ENCODE measurements at places on chromosomes 1 and 21. TPM values are rescaled to one million over a fixed set of nuclear protein-coding genes. Genes with fewer than 3 reads are reported as not detected.

DNA sequence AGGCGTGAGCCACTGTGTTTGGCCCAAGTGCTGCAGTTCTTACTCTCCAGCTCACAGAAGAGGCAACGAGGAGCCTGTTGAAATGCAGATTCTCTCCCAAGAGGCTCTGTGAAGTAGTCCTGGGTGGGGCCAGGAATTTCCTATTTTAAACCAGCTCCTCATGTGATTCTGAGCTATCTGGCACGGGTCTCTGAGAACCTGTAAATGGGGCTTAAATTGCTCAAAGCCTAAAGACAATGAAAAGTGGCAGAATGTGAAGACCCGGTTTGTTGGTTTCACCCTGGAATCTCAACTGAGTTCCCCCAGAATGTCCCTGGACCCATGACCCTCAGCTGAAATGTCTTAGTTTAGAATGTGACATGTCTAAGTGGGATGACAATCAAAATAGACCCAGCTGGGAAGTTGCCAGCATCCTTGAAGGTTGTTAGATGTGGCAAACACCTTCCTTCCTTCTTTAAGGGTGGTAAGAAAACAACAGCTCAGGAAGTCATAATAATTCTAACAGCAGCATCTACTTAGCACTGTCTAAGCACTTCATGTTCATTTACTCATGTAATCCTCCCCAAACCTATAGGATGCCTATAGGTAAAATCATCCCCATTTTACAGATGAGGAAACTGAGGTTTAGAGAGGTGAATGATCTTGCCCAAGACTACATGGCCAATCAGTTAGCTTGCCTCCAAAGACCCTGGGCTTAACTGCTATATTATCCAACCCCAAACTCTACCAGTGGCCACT lies 20.9 kb upstream of the ATP5PO start:
- DNase-seq = no peak

DNA sequence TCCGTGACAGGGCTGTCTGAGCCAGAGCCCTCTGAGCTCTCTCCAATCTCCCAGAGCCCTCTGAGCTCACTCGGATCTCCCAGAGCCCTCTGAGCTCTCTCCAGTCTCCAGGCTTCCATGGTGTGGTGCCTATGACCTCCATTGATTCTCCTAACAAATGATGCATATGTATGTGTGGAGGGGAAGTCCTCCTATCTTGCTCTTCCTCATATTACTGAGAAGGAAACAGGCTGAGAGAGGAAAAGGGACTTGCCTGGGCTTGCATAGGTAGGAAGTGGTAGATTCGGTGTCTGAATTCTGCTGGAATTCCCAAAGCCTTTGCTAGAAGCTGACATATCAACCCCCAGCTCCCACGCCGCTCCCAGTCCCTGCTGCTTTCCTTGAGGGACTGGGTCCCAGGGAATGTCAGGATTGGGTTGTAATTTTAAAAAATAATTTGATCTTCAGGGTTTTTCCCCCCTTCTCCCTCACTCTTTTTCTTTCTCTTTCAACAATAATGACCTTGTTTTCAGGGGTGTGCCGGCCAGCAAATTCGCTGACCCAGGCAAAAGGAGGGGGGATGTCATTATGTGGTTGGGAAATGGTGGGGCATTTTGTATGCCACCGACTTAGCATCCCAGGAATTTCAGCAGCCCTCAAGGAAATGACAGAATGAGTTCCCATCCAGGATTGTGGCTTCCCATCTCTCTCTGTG lies 42.3 kb upstream of the RUNX3 start:
- DNase-seq = no peak

GRCh38 chr1:44568128-44568900 lies 106.0 kb downstream of the TMEM53 start:
- no peak for DNase-seq

GRCh38 chr1:53320646-53321045 lies 7.2 kb downstream of the LRP8 start:
- no peak for DNase-seq

- no peak for DNase-seq
Measured at GRCh38 chr1:24878045-24878444, 52.0 kb downstream of the RUNX3 start.

- DNase-seq = peak; percentile 31
Measured at GRCh38 chr21:36499578-36500471, 19.9 kb upstream of the CLDN14 start.

DNA sequence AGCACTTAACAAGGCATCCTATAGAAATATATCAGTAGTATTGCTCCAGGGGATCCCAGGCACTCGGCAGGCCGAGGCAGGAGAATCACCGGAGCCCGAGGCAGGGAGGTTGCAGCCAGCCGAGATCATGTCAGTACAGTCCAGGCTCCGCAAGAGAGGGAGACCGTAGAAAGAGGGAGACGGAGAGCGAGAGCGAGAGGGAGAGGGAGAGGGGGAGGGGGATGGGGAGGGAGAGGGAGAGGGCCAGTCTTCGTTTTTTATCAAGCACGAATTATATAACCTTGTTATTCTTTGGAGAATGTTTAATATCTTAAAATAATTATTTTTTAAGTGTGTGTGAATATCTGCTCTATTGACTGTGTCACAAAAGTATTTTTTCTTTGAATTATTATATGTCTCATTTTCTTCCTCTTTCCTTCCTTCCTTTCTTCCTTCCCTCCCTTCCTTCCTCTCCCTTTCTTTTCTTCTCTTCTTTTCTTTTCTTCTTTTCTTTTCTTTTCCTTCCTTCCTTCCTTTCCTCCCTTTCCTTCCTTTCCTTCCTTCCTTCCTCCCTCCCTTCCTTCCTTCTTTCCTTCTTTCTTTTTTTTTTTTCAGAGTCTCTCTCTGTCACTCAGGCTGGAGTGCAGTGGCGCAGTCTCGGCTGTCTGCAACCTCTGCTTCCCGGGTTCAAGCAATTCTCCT lies 233.7 kb downstream of the SRGAP2C start:
- DNase-seq = no peak

GRCh38 chr21:44455524-44456213 lies 359 bp downstream of the LRRC3 start:
- peak; percentile 61 for DNase-seq

GRCh38 chr1:177631770-177632169 lies 338.1 kb downstream of the SEC16B start:
- no peak for DNase-seq

DNA sequence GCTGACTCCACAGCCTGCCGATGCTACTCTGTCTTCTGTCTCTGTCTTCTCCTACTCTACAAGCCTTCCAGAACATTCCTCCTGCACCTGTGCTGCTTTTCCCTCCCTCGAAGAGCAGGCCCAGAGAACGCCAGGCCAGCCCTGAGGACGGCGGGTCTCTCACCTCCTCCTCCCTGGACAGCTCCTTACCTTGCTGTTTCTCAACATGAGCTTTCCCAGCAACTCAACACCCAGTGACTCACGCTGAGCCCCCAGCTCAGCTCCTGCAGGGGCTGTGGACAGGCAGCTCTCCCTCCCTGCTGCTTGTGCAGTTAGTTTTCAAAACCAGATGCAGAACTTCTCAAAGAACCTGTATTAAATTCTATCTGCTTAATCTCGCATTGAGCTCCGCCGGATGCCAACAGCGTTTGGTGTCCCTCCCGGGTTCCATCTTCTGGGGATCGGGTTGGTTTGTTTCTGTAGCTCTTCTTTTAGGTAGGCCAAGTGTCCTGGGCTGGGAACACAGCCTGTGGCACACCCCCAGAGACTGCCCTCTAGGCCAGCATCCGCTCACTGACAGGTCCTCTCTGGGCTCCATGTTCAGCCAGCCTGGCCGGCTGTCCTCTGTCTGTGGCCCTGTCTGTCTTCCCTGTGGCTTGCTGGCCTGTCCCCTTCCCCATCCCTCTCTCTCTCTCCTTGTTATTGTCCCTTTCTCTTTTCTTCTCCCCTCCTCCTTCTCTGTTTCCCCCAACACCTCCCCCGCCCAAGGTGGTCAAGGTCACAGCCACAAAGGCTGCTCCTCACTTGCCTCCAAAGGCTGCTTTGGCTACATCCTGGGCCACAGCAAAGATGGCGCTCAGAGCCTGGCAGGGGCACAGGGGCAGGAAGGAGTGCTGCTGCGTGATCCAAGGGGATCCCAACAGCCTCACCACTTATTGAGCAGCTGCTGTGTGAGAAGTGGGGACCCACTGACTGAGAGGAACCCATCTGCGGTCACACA lies 391.0 kb downstream of the MATN1 start:
- no peak for DNase-seq

GRCh38 chr1:107251839-107252238 lies 111.0 kb downstream of the NTNG1 start:
- DNase-seq = no peak

DNA sequence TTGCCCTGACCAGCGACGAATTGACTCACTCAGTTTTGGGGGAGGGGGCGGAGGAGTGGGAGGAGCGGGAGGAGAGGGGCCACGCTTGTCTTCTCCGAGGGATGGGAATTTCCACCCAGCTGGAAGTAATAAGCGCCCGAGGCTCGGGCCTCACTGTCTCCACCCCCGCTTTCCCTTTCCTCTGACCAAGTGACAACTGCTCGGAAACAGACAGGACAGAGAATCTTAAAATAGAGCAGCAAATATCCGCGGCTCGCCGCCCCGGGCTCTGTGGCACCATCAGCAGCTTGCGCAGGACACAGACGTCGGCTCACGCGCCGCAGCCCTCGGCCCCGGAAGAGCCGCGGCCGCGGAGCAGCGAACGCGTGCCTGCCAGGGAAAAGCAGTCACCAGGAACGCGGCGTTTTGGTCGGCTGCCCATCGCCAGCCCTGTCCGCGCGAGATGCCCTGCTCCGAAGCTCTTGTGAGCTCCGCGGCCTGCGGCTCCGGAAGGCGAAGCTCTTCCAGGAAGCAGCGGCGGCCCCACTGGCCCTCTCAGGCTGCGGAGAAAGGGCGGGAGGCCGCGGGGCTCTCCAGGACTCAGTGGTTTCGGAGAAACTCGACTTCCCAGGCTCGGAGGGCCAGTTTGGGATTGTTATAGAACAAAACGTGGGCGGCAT lies 10.7 kb upstream of the RGS16 start:
- DNase-seq = peak; percentile 84

DNA sequence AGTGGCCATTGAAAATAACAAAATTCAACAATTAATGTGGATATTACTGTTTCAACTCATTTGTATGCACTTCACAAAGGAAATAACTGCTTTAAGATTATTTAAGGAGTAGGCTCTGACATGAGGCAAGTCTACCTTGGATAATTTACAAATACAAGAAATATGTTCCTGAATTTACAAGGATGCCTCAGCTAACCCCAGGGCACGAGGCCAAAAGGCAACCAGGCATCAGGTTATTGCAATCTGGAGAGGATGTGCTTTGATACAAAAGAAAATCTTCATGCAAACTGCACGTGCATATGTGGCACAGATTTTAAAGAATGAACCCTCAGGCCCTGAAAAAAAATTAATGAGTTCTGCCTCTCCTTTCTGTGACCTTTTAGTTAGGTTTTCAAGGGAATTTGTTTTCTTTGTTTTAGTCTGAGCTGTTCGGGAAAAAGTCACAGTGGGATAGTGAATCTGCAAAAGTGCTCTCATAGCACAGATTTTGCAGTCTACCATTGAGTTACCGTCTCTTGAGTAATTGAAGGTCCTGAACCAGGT lies 1304.2 kb upstream of the ADGRL4 start:
- DNase-seq = no peak

- DNase-seq = no peak
Measured at GRCh38 chr1:161721738-161722343, 497 bp downstream of the FCRLB start.

DNA sequence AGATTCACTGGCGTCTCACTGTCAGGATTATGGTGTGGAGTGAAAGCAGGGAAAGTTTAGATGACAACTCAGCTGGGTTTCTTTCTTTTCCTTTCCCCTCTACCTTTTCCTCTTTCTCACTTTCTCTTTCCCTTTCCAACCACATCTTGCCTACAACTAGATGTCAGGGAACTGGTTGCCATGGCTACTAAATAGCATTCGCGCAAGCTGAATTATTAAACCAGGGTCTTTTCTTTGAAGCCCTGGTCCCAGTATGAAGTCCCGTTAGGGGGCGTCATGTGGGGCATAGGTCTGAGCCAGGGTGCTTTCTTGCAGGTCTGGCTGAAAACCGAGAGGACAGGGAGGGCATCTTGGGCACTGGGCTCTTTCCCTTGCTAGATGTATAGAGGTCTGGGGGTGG lies 168.4 kb upstream of the CACNA1E start:
- DNase-seq = no peak

- no peak for DNase-seq
Measured at GRCh38 chr21:26116456-26117011, 54.0 kb downstream of the APP start.

GRCh38 chr1:108644984-108645383 lies 15.9 kb downstream of the HENMT1 start:
- no peak for DNase-seq

GRCh38 chr1:112743174-112744008 lies 28.3 kb upstream of the PPM1J start:
- DNase-seq = no peak

- DNase-seq = no peak
Measured at GRCh38 chr1:202214089-202214843, 20.7 kb downstream of the LGR6 start.

GRCh38 chr1:171940368-171940767 lies 99.1 kb downstream of the DNM3 start:
- DNase-seq = no peak

DNA sequence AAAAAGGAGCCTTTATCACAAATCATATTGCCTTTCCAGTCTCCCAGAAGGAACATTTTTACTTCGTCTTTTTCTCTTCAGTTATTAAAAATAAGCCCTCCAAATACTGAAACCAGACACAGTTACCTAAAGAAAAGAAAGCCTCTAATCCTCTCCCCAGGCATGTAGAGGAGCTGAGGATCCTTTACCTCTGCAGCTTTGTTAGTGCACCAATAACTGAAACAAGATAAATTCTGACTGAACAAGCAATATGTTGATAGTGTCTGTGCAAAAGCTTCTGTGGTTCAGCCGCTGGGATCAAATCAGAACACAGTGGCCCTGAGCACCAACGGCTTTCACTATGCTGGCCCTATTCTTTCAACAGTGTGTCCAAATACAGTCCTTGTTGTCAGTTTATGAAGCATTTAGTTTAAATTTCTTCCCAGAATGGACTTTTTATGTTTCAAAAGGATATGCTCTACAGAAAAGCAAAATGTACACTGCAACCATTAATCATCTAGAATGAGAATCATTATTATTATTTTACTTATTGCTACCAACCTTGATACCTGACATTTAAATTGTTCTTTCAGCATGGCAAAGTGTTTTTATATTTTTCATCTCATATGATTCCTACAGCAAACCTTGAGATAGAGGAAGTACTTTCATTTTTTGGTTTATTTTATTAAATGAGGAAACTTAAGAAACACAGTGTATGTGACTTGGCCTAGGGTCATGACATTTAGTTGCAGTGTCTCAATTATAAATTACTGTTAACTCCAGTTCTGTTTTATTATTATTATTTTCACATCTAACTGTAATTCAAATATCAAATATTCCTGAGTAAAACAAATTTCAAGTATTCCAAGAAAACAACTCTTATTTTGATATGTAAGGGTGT lies 217.9 kb downstream of the NEGR1 start:
- no peak for DNase-seq

TGFB2 gene
- 4.4 TPM for total RNA-seq

CLDN17 gene
- not detected for total RNA-seq

GJA8 gene
- not detected for total RNA-seq

CR1L gene
- not detected for total RNA-seq

CD244 gene
- 0.14 TPM for total RNA-seq

GSTM3 gene
- total RNA-seq = 93.7 TPM

PEF1 gene
- 36.4 TPM for total RNA-seq

SLAMF1 gene
- total RNA-seq = not detected

SLC30A2 gene
- 7.1 TPM for total RNA-seq

CA14 gene
- total RNA-seq = 3.1 TPM

STIL gene
- 0.58 TPM for total RNA-seq

SVBP gene
- total RNA-seq = 10.9 TPM

HTR6 gene
- total RNA-seq = not detected

HHIPL2 gene
- total RNA-seq = not detected

FAM131C gene
- 5.4 TPM for total RNA-seq

JAM2 gene
- total RNA-seq = 23.7 TPM
